Kidney epithelial cell (primary cell): ENCODE measurements at places on chromosomes 13 and 19.

DNA sequence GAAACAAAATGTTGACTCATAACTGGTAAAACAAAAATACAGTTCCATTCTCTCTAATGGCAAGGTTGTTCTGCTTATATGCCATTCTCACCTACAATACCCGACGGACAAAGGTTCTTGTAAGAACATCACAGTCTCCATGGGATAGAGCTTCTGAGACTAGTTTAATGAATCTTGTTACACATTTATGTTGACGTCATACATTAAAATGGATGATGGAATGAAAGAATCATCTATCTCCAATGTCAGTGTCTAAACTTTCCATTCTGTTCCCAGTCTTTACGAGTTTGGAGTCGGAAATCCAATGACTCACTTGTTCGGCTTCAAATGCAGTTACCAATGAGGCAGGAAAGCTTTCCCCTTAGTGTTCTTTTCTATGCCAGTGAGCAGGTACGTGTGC, 17.7 kb downstream of the ZNF160 start:
- no peak for DNase-seq

DNA sequence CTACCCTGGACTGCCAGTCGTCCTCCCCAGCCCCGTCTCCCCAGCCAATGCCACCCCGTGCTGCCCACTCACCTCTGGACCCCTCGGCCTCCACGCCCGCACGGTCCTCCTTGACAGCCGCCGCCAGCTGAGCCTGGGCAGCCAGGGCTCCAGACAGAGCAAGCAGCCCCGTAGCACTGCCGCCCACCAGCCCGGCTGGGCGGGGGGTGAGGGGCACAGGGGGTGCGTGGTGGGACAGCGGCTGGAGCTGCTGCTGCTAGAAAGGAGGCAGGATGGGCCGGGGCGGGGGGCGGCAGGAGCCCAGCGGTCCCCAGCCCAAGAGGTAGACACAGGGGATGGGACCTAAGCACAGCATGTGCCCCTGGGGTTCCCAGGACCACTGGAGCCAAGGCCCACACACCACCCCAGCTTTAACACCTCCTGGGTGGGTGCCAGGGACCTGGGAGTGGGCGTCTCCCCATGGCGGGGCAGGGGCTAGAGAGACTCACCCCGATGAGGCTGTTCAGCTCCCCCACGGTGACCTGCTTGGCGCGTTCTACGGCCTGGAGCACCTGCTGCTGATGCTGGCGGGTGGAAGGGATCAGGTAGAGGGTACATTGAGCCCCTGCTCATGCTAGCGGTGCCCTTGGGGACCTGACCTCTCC, 9.7 kb downstream of the TLE2 start:
- DNase-seq: no peak

DNA sequence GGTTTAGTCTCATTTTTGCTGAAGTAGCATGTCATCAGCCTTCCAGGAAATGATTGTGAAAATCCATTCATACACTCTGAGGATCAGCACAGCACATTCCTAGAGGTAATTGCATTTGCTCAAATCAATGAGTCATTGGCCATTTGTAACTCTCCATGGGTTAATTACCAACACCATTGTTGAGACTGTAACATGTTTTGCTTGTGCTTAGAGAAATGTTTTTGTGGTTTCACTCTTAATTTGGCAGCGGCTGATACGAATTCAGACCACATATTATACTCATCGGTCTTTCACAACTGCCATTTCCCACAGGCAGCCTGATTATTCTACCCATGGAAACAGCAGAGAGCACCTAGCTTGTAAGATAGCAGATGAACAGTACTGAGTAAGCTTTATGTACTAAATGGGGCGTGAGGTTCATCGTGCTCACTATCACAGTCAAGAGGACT, 110.3 kb downstream of the NHLRC3 start:
- DNase-seq: peak; percentile 95

GRCh38 chr13:90806892-90807291, 540.6 kb upstream of the MIR17HG start:
- DNase-seq: no peak

DNA sequence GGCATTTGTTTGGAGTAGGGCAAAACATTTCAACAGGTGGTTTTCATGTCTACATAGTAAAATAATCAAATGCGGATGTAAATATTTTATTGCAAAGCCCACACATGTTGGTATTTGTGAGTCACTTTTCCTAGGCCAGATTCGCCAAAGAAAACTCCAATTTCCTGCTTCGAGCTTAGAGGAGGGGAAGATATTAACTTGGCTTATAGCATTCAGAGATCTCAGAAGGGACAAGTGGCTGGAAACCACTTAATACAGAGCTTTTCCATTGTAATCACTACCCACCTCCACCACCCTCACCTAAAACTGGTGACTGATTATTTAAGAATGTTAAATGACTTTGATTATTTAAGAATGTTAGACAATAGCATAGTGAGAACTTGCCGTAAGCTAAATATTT, 530.6 kb upstream of the SPRY2 start:
- DNase-seq: no peak

DNA sequence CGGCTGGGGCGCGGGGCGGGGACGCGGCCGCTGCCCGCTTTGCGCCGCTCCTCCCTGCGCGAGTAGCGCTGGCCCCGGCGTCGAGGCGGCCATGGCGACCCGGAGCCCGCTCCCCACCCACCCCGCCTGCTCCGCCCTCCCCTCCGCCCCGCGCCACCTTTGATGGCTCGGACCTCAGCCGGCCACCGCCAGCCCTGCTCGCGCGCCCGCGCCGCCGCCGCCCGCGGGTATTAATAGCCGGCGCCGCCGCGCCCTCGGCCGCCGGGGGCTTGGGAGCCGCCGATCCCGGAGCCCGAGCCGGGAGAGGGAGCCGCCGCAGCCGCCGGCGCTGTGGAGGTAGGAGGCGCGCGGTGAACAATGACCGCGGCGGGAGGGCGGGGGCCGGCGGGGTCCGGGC, 261 bp downstream of the FARP1 start:
- no peak for DNase-seq

- DNase-seq: no peak
Observed at GRCh38 chr19:30170081-30170480, 202.1 kb upstream of the ZNF536 start.

GRCh38 chr19:51621178-51621577, 9.0 kb downstream of the SIGLEC5 start:
- DNase-seq: no peak

GRCh38 chr19:19212916-19213315, 1.2 kb downstream of the NCAN start:
- DNase-seq: no peak
